Skeletal muscle cell (primary cell): ENCODE measurements at places on chromosomes 2 and 18.

DNA sequence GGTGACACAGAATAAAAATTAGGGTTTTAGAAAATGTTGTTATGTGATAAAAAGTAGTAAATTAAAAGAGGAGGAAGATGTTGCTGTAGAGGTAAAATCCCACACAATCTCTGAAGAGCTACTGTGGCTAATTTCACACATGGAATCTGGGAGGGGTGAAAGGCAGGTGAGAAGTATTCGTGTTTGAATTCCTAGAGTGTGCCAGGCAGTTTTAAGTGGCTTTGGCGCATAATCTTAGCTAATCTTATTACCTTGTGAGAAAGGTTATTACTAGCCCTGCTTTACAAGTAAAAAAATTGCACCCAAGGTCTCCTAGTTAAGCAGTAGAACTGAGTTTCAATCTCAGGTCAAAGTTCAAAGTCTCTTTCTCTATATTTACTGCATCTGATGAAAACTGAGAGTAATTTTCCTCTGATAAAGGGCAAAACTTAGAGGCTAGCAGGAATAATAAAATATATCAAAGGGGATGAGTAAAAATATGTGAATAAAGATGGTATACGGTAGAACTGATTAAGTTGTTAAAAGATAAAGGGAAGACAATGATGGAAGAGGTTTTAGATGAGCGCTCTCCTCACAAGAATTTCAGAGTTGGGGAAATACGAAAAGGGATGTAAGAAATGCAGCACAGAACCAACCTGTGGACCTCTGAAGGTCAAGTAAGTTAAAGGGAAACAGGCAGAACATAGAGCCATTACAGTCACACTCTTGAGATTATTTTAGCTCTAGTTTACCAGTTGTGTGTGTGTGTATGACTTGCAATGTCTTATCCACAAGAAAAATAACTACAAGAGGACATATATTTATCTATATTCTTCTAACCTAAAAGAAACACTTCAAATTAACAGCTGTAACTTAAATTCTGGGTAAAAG, 34.8 kb downstream of the GAREM1 start:
- DNase-seq, result no peak

DNA sequence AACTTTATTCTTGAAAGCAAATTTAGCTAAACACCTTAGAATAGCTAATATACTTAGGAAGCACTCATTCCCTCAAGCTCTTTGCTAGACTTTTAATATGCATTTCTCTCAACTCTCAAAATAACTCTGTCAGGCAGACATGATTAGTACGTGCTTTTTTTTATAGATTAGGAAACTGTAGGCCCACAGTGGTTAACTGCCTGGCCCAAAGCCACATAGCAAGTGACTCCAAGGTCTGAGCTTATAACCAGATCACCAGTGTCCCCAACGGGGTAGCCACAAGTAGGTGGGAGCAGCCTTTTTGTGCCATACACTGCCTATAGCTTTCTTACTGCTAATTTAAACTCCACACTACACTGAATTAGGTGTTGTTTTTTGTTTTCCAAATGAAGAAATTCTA, 576.8 kb downstream of the METTL4 start:
- DNase-seq, result no peak

GRCh38 chr2:75224636-75225094, 25.3 kb upstream of the TACR1 start:
- no peak for DNase-seq

DNA sequence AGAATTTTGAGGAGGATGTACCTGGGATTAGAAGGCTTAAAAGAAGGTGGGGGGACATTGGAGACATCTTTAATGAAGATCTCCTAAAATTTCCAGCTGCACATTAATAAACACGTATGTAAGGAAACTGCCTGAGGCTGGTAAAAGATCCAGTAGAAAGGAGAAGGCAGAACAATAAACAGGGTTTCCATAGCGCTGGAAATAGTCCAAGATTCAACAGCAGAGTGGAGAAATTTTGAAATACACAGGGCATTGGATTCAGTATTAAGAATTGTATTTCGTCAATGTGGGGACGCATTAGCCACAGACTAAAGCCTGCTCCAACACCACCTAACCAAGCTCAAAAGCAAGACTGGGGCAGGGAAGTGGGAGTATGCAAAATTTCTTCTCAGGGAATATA, 606.9 kb upstream of the NRXN1 start:
- no peak for DNase-seq

GRCh38 chr2:27627963-27628766, 647 bp downstream of the CCDC121 start:
- DNase-seq, result peak; percentile 89

- no peak for DNase-seq
Observed at GRCh38 chr2:62459106-62459505, 46.9 kb downstream of the TMEM17 start.

GRCh38 chr2:23239374-23239773, 145.6 kb upstream of the KLHL29 start:
- DNase-seq, result no peak

DNA sequence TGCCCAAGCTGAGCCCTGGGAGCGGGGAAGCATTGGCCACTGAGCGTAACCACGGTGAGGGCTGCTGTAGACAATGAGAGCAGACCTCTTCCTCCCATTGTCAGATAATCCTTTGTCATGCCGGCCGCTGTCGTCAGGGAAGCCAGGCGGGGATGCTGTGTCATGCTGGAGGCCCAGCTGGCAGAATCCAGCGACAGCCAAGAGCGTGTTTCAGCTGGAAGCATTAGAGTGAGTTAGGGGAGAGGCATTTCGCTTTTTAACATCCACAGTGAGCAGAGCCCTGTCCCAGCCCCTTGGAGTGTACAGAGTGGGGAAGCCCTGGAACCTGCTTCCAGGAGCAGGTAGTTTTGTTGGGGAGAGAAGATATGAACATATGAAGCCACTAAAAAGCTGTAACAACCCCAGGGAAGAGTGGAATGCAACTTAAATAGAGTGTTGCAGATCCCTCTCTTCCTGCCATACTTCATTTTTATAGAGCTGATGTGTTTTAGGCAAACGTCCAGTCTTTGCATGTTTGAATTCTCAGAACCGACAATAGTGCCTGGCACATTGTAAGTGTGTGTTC, 7.0 kb downstream of the CTIF start:
- DNase-seq, result no peak

GRCh38 chr2:191268596-191268995, 23.4 kb downstream of the MYO1B start:
- no peak for DNase-seq

DNA sequence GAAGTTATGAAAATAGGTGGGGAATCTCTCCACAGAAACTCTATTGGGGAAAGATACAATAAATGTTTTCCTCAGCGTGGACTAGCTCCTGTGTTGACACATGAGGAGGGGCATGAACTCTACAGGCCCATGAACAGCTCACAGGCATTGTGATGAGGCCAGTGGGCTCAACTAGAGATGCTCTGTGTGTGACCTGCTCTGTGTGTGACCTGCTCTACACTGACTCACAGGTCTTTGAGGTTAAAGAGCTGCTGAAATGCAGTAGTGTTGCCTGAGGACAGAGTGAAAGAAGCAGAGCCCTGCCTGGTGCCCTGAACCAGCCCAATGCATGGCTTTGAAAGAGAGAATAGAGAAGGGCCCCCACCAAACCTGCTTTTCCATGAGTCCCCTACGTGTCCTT, 117.6 kb downstream of the MCFD2 start:
- no peak for DNase-seq

- no peak for DNase-seq
Observed at GRCh38 chr2:178666458-178666857, 140.8 kb downstream of the TTN start.

- DNase-seq, result no peak
Observed at GRCh38 chr2:133229974-133230373, 338.3 kb downstream of the NCKAP5 start.

GRCh38 chr2:9631878-9632700, 1.3 kb upstream of the YWHAQ start:
- peak; percentile 36 for DNase-seq

DNA sequence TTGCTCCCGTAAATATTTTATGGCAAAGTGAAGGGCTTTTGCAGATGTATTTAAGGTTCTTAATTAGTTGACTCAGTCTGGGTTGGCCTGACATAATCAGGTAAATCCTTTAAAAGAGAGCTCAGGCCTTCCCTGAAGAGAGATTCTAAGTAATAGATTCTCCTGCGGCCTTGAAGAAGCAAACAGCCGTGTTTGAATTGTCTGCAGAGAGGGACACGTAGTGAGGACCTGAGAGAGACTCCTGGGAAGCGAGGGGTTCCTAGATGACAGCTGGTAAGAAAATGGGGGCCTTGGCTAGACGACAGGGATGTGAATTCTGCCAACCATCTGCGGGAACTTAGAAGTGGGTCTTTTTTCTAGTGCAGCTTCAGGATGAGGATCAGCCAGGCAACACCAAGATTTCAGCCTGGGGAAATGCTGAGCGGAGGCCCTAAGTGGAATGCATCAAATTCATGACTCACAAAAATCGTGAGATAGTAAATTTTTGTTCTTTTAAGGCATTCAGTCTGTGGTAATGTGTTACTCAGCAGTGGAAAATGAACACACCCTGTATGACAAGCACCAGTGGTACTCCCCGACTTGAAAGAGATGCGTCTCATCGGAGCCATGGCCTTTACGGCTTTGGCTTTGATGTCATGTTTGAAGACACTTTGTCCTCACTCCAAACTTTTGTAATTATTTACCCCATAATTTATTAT, 62.1 kb upstream of the SMIM21 start:
- peak; percentile 85 for DNase-seq

- DNase-seq, result peak; percentile 4
Observed at GRCh38 chr2:170770606-170771420, 635 bp downstream of the ERICH2 start.

GRCh38 chr2:8693157-8693821, 11.4 kb downstream of the ID2 start:
- DNase-seq, result no peak

- DNase-seq, result no peak
Observed at GRCh38 chr18:37965572-37965970, 400.0 kb upstream of the CELF4 start.
